ENCODE measurements at places on chromosomes 5 and 9. TPM values are rescaled to one million over a fixed set of nuclear protein-coding genes. Genes with fewer than 3 reads are reported as not detected.

Gene PTGER4
- 2.5 TPM for total RNA-seq

Gene PDE6A
- 0.15 TPM for total RNA-seq

Gene GBGT1
- 25.9 TPM for total RNA-seq

Gene TAF11L5
- total RNA-seq = not detected

Gene CAPSL
- total RNA-seq = 1.1 TPM

Gene MAPKAP1
- 44.4 TPM for total RNA-seq

Gene AK1
- 30.9 TPM for total RNA-seq

Gene ZCCHC9
- total RNA-seq = 20.0 TPM

Gene AFF4
- total RNA-seq = 93.5 TPM

Gene LHX3
- not detected for total RNA-seq

Gene TMEM215
- not detected for total RNA-seq

Gene IL9
- not detected for total RNA-seq

Gene SEMA6A
- 31.0 TPM for total RNA-seq

Gene UBAC1
- 37.5 TPM for total RNA-seq

Gene C9orf153
- total RNA-seq = 0.68 TPM

Gene C5orf47
- not detected for total RNA-seq

Gene SH3TC2
- total RNA-seq = 0.80 TPM

Gene PCDHGC3
- 67.1 TPM for total RNA-seq

Gene WWC1
- total RNA-seq = 5.3 TPM

Gene SLC4A9
- not detected for total RNA-seq

DNA sequence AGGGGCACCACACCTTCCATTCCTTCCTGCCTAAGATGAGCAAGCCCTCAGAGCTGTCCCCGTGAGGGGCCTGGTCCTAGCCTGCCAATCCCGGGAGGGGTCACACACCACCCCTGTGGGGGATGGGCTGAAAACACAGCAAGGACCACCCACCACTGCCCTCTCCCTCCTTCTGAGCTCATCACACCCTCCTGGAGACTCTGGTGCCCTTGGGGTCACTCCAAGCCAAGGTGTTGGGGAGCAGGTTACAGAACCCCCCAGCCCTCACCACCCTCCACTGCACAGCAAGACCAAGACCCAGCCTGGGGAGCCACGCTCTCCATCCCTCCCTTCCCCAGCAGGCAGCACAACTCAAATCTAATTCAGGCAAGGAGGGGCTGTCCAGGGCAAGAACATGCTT lies 60.5 kb upstream of the PPP1R26 start:
- no peaks in the 10 kb centered on the region for H3K27me3 ChIP-seq
- no peak for DNase-seq
- H3K27ac ChIP-seq = no peak overlapping the region
- no peaks in the 10 kb centered on the region for H3K36me3 ChIP-seq

DNA sequence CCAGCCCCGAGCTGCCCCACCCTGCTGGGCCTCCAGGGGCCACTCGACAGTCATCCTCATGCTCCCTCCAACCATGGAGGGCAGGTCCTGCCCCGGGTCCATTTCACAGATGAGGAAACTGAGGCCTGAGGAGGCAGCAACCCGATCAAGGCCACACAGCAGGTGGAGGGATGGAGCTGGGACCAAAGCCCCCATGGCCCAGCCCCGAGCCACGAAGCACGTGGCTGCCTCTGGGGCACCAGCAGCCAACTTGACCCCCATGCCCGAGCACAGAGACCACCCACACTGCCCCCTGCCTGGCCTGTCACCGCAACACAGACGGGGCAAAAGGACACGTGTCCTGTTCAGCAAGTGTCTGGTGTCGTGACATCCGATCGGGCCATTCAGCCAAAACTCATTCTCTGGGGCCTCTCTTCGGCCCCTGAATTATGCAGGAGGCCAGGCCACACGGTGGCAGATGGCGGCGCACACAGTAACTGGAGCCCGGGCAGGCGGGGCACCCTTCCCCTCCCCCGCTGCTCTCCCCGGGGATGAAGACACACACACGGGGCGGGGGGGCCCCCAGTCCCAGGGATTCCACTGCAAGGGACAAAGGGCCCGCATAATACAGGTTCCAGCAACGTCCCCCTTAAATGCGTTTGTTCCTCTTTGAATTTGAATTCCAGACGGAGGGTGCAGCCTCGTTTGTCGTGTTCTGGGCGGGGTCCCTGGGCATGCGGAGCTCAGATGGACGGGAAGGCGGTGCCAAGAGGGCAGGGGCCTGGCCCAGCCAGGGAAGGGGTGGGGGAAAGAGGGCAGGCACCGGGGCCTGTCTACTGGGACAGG lies 29.4 kb upstream of the TMEM250 start:
- H3K4me1 ChIP-seq = no peaks in the 10 kb centered on the region
- no peak for DNase-seq
- H3K27ac ChIP-seq = no peak overlapping the region
- H3K27me3 ChIP-seq = no peaks in the 10 kb centered on the region

- no peaks in the 10 kb centered on the region for H3K4me1 ChIP-seq
- H3K36me3 ChIP-seq = no peaks in the 10 kb centered on the region
- H3K27me3 ChIP-seq = no peaks in the 10 kb centered on the region
These were observed 79.8 kb downstream of the NIPSNAP3B start for GRCh38 chr9:104843644-104844240.

- H3K27ac ChIP-seq = no peak overlapping the region
- H3K4me1 ChIP-seq = no peaks in the 10 kb centered on the region
- no peaks in the 10 kb centered on the region for H3K36me3 ChIP-seq
- H3K4me3 ChIP-seq = no peak overlapping the region
These were observed 60.7 kb downstream of the NSD1 start for GRCh38 chr5:177194268-177194667.

GRCh38 chr5:176410486-176411180 lies 5.7 kb downstream of the CLTB start:
- no peak overlapping the region for H3K27ac ChIP-seq
- no peaks in the 10 kb centered on the region for H3K27me3 ChIP-seq
- H3K36me3 ChIP-seq = no peaks in the 10 kb centered on the region

GRCh38 chr9:93708289-93708986 lies 132.1 kb downstream of the PHF2 start:
- H3K27me3 ChIP-seq = no peaks in the 10 kb centered on the region
- no peak overlapping the region for H3K4me3 ChIP-seq
- no peaks in the 10 kb centered on the region for H3K4me1 ChIP-seq
- H3K27ac ChIP-seq = no peak overlapping the region

DNA sequence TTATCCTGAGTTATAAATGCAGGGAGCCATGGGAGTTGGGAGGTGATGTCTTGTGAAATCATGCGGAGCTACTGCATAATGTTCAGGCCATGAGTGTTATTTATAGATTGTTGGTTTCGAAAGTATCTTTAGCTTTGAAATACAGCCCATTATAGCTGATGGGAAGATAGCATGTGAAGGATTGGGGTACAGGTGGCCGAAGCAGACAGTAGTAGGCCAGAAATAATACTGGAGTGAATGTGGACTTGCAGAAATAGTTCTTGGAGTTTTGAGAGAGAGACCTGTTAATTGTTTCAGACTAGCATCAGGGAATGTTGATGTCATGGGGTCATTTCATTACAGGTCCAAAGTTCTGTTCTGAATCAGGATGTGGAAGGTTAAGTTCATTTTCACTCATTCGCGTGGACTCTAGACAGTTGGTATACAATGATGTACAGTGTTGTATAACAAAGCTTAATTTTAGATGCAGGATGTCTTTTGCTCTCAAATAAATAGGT lies 3.8 kb downstream of the ATP6V1G1 start:
- H3K36me3 ChIP-seq = no peaks in the 10 kb centered on the region
- H3K27ac ChIP-seq = no peak overlapping the region
- H3K27me3 ChIP-seq = no peaks in the 10 kb centered on the region
- H3K4me3 ChIP-seq = no peak overlapping the region
- DNase-seq = no peak

DNA sequence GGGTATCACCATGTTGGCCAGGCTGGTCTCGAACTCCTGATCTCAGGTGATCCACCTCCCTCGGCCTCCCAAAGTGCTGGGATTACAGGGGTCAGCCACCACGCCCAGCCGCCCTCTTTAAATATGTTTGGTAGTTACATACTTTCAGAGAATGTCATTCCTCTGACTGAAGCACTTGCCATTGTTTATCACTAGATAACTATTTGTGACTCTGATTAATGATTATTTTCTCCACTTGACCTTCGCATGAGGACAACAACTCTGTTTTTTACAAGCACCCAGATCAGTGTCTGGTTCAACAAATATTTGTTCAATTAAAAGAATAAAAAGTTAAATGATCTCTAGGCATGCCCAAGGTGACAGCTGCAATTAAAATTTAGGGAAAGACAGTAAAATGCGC lies 56.2 kb downstream of the CLINT1 start:
- no peaks in the 10 kb centered on the region for H3K36me3 ChIP-seq
- no peak for DNase-seq
- no peak overlapping the region for H3K27ac ChIP-seq
- H3K4me1 ChIP-seq = no peaks in the 10 kb centered on the region

GRCh38 chr9:11269036-11269435 lies 656.2 kb upstream of the PTPRD start:
- H3K36me3 ChIP-seq = no peaks in the 10 kb centered on the region
- no peaks in the 10 kb centered on the region for H3K27me3 ChIP-seq
- no peak overlapping the region for H3K4me3 ChIP-seq
- no peak for DNase-seq
- no peak overlapping the region for H3K27ac ChIP-seq

DNA sequence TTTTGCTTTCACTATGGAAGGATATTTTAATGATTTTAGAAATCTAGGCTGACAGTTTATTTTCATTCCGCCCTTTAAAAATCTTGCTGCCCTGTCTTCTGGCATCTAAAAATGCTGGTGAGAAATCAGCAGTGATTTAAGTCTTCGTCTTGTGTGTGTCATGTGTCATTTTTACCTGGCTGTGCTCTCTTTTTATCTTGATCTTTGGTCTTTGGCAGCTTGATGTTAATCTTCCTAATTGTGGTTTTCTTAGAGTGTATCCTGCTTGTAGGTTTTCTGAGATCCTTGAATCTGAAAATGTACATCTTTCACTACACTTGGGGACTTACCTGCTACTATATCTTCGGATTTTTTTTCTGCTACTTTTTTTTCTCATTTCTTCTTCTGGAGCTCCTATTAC lies 11.9 kb upstream of the LPCAT1 start:
- peaks cover 4% of the 10 kb centered on the region for H3K4me1 ChIP-seq
- H3K27ac ChIP-seq = no peak overlapping the region
- DNase-seq = no peak
- no peaks in the 10 kb centered on the region for H3K36me3 ChIP-seq
- H3K4me3 ChIP-seq = no peak overlapping the region

DNA sequence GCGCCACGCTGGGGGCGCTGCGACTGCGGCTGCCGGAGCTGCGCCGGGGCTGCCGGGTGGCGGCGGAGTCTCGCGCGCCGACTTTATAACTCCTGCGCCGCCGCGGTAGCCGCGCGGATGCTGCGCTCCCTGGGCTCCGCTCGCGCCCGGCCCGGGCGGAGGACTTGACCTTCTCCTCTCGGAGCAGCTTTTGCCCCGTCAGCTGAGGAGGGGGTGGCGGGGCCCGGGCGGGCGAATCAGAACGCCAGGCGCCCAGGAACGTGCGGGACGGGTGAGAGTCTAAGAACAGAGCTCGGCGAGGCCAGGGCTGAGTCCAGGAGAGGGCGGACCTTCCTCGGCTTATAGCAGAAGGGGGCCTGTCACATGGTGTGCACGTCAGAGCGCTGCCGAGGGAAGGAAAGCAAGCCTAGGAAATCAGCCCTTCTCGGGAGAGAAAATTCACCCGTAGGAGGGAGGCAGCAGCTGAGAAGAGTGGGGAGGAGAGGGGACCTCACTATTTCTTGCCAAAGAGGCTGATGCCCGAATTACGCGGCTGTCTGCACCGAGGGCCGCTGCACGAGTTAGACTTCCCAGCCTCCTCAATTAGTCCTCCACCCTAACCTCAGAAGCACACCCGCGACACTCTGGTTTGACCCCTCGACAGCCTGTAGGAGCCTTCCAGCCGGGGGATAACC lies at the start of gene FOXD1:
Gene FOXD1 (minus strand): TSS at position 315 of the 674 bp plus-strand sequence. CDS start 415 bp downstream, outside the sequence.
- no peak within 1 kb of the TSS for H3K27ac ChIP-seq
- DNase-seq = peak; percentile 60
- peaks cover 3% of the 10 kb centered on the region for H3K27me3 ChIP-seq

GRCh38 chr5:149683964-149684363 lies 46.1 kb upstream of the PPARGC1B start:
- H3K4me3 ChIP-seq = no peak overlapping the region
- no peaks in the 10 kb centered on the region for H3K36me3 ChIP-seq
- no peak overlapping the region for H3K27ac ChIP-seq
- H3K4me1 ChIP-seq = peaks cover 9% of the 10 kb centered on the region
- DNase-seq = no peak

DNA sequence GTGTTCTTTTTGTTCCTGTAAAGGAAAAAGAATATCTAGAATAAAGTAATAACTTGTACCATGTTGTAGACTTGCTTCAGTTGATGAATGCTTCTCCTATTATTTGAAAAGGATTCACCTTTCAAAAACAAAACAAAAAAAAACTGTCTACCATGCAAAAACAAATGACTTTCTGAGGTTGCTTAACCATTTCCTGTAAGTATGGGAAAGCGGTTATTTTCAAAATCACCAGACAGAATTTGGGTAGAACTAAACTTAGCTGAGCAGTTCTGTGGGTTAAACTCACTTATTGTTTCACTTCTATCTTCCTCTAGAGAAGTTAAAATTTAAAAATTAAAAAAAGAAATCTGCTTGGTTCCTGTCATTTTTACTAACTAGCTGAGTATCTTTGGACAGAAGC lies 25.2 kb downstream of the LNPEP start:
- H3K27me3 ChIP-seq = no peaks in the 10 kb centered on the region
- no peak overlapping the region for H3K4me3 ChIP-seq
- DNase-seq = no peak
- H3K27ac ChIP-seq = no peak overlapping the region

GRCh38 chr5:156764176-156764971 lies 85.7 kb upstream of the PPP1R2B start:
- H3K27ac ChIP-seq = no peak overlapping the region
- DNase-seq = no peak
- H3K4me1 ChIP-seq = no peaks in the 10 kb centered on the region
- H3K4me3 ChIP-seq = no peak overlapping the region

DNA sequence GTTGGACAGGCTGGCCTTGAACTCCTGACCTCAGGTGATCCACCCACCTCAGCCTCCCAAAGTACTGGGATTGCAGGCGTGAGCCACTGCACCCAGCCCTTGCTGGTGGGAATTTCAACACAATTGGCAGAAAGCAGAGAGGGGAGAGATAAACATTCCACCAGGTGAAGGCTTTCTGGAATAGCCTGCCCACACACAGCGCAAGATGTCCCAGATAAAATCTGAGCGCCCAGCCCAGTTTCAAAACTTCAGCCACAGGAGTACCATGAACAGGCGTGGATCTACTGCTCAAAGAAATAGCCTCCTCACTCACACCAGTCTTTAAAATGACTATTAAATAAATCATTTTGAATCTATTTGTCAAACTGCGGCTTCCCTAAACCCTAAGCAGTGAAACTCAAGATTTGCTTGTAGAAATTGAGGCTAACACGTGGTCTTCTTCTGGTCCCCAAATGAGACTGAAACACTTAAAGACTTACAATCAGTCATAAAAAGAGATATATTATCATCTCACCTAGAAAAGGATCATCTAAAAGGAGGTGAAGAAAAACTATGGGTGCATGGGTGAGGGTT lies 34.7 kb downstream of the CAPSL start:
- H3K4me1 ChIP-seq = no peaks in the 10 kb centered on the region
- H3K4me3 ChIP-seq = no peak overlapping the region
- H3K27me3 ChIP-seq = no peaks in the 10 kb centered on the region
